ENCODE measurements at places on chromosomes 11 and 22.

- DNase-seq, result no peak
These were observed 73.5 kb downstream of the TIMP3 start for GRCh38 chr22:32874976-32875375.

GRCh38 chr22:20581503-20582170 lies 74.2 kb downstream of the MED15 start:
- DNase-seq, result no peak

DNA sequence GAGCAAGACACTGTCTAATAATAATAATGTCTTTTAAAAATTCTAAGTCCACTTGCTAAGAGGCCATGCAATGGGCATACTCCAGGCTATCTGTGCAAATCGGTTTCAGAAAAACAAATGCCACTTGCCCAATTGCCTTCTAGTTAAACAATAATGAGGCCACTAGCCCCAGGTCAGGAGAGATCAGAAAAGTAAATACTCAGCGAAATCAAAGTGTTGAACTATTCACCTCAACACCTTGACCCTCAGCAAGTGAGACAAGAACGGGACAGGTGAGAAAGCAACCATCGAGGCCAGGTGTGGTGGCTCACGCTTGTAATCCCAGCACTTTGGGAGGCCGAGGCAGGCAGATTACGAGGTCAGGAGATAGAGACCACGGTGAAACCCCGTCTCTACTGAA lies 72.3 kb upstream of the SYN3 start:
- no peak for DNase-seq

DNA sequence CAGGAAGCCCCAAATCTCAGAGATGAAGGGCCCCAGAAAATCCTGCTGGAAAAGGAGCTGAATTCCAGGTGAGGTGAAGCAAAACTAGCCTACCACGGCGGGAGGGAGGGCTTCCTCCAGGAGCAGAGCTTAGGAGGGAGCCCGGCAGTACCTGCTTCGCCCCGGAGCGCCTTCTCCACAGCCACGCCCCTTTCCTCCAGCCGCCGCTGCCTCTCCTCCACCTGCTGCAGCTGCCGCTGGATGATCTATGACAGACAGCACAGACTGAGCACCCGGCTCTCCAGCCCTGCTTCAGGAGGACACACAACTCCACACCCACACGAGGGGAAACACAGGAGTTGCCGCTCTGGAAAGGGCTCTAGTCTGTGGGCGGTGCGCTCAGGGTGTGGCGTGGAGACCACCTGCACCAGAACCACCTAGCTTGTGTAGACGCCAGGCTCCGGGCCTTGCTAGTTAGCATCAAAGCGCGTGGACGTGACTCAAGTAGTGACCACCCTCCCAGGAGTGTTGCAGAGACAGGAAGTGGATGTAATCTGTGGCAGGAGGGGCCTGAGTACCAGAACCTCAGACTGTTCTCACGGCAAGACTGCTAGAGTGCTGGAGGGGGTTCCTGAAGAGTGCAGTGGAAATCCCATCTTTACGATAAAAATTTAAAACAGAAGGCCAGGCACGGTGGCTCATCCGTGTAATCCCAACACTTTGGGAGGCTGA lies 34.6 kb upstream of the BID start:
- DNase-seq, result no peak

DNA sequence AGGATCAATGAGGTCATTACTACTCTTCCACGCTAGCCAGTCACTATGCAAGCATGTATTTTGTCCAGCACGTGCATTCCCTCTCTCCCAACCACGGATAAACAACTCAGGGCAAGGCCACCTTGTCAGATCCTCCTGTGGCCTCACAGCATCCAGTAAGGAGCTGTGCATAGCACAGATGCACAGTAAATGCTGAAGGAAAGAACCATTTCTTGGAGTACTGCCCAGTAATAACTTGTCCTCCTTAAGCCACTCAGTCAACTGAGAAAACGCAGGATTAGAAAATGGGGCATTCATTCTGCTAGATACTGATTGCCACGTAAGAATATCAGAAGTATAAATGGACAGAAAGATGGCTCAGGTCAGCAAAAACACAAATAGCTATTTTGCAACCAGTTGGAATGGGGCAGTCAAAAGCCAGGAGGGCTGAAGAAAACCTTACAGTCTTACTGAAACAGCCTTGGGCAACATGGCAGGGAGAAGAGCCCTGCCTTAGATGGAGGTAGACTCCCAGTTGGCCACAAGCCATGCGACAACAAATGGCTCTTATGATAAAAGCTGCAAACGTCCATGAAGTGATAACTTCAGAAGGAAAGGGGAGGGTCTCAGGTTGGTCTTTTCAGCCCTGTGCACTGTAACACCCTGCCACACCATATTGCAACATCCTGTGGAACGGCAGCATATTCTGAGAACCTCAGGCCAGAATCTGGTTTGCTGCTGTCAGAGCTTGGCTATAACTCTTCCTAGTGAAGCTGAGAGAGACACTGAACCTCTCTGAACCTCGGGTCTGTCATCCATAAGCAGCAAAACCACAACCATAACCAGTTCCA lies 23.0 kb downstream of the PC start:
- no peak for DNase-seq

All from NCI-H146 (cell line).